ENCODE measurements at places on chromosomes 6 and 20. TPM values are rescaled to one million over a fixed set of nuclear protein-coding genes. Genes with fewer than 3 reads are reported as not detected.

Gene ZNF831
- total RNA-seq = not detected

Gene FAXC
- 1.9 TPM for total RNA-seq

Gene FAM83D
- total RNA-seq = 12.8 TPM

Gene GLP1R
- total RNA-seq = not detected

Gene YWHAB
- total RNA-seq = 312 TPM

Gene OR2B6
- total RNA-seq = not detected

Gene GCNT2
- 5.7 TPM for total RNA-seq

Gene SLC32A1
- not detected for total RNA-seq
